ENCODE measurements at places on chromosomes 13 and 19.

DNA sequence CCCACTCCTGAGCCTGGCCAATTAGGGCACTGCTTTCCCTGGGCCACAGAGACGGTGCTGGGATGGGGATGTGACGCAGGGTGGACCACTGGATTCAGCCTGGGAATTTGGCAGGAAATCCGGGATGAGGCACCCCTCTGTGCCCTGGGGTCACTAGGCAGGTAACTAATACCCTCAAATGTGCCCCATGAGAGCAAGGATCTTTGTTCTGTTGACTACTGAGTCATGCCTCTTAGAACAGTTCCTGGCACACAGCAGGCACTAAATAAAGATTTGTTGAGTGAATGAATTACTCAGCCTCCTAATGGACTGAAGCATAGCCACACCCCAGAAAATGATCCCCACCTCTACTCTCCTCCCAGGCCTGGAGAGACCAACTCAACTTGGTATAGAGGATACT, 15.9 kb downstream of the OPA3 start:
- no peak for DNase-seq

- no peak for DNase-seq
Observed at GRCh38 chr19:30160426-30160825, 211.8 kb upstream of the ZNF536 start.

DNA sequence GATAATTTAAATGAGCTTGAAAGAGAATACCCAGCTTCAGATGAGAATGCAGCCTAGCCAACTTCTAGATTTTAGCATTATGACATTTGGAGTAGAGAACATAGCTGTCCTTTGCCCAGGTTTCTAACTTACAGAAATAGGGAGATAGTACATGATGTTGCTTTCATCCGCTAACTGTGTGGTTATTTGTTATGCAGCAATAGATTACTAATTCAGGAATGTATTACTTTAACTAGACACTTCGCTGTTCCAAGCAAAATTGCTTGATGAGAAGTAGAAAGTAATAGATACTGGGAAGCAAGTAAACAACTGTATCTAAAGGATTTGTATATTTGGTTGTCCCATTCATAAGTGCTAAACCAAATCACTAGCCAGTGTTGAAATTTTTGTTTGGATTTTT, 790.9 kb upstream of the PRR20A start:
- no peak for DNase-seq

DNA sequence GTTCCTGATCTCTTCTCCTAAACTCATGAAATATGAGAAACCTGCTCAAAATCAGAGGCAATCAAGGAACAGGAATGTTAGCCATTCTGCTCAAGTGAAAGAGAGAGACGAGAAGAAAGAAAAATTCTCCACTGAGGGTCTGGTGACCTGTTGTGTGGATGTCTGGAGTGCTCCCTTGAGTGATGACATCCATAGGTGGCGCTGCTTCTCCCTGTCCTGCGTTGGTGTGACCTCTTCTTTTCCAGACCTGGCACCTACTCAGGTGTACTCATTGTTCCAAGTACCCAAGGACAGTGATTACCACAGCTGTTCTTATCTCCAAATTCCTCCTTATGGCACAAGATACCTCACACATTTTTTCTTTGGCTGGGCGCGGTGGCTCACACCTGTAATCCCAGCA, 4.0 kb downstream of the ZNF223 start:
- no peak for DNase-seq

DNA sequence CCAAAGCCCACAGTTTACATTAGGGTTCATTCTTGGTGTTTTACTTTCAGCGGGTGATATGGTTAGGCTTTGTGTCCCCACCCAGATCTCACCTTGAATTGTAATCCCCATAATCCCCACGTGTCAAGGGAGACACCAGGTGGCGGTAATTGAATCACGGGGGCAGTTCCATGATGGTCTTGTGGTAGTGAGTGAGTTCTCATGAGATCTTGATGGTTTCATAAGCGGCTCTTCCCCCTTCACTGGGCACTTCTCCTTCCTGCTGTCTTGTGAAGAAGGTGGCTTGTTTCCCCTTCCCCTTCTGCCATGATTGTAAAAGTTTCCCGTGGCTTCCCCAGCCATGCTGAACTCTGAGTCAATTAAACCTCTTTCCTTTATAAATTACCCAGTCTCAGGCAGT, 12.0 kb downstream of the FPR2 start:
- no peak for DNase-seq

GRCh38 chr19:10069046-10069445, 17.1 kb upstream of the SHFL start:
- no peak for DNase-seq

GRCh38 chr19:28652765-28653164, 560.2 kb downstream of the UQCRFS1 start:
- no peak for DNase-seq

GRCh38 chr13:111630406-111630805, 310.0 kb downstream of the TEX29 start:
- no peak for DNase-seq

All from stimulated activated CD4-positive, alpha-beta T cell treated with anti-CD3 and anti-CD28 coated beads, Interleukin-4, amount 100 ng/mL, for 4 hours (primary cell).